ENCODE measurements at places on chromosomes 2 and 18.

DNA sequence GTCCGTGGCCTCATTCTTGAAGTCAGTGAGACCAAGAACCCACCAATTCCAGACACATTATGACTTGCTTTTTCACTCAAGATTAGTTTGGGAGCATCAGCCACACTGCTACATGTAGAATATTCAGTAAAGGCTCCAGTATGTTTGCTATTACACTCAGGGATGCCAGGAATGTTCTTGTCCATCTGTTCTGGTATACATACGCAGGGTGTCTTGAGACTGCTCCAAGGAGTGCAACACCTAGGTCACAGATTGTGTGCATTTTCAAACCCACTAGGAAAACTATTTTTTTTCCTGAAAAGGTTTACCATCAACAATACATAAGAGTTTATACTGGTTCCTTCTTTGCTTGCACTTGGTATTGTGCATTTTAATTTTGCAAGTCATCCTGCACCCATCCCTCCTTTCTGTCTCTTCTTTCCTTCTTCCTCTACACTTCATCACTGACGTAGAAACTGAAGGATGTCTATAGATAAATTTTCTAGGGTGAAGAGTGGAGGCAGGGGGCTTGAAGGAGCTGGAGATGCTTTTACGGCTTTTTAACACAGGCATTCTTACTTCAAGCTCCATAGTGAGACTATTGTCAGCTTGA lies 35.3 kb upstream of the MAP2 start:
- no peak for DNase-seq

GRCh38 chr2:107218208-107218607 lies 332.2 kb upstream of the ST6GAL2 start:
- DNase-seq: no peak

DNA sequence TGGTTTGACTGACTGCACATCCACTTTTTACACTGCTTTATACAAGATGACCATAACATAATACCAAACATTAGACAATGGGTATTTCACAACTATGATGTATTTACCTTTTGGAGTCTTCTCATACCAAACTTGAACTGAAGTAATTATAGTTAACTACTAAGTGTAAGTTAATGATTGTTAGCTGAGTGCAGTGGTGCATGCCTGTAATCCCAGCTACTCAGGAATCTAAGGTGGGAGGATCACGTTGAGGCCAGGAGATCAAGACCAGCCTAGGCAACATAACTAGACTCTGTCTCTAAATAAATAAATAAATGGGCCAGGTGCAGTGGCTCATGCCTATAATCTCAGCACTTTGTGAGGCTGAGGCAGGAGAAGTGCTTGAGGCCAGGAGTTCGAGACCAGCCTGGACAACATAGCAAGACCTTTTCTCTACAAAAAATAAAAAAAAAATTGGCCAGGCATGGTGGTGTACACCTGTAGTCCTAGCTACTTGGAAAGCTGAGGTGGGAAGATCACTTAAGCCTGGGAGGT lies 44.9 kb upstream of the ORC2 start:
- no peak for DNase-seq

DNA sequence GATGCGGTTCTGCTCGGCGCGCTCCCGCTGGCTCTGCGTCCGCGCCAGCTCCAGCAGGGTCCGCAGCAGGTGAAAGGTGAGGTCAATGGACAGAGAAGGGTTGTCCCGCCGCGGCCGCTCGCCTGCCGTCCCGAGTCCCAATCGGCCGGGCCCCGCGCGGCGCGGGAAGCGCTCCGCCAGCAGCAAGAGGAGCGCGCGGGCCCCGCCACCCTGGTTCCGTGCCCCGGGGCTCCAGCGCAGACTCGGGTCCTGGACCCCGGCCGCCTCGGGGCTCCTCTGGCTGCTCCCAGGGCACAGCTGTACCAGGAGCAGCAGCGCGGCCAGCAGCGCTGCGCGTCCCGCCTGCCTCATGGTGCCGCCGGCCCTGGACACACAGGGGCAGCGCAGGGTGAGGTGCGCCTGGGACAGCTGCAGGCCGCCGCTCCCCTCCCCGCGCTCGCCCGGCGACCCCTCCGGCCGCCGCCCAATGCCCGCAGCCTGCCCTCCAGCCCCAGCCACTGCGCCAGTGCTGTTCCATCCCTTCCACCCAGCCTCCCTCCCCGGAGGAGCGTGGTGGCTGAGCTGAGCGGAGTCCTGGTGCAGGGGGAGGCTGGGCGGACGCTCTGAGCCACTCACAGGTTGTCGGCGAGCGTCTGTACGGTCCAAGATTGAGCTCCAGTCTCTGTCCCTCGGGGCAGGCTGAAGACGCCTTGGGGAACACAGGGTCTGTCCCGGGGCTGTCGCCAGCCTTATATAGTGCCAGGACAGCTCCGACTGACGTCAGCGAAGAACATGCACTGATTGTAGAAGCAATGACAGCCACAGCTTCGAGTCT lies 493 bp downstream of the UCN start:
- no peak for DNase-seq

DNA sequence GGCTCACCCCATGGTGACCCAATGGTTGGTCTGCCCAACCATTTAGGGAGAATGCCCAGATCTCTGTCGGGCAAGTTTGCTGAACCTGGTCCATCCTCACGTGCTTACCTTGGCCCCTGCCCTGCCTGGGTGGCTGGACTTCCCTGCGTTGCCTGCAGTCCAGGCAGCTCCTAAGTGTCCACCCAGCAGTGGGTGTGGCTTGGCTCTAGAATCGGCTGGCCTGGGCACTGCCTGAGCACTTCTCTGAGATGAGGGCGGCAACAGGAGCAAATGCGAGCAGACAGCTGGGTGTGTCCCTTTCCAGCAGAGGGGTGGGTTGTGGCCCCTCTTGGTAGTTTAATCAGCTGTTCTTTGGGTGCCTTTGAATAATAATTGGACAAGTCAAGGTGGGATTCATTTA lies 11.3 kb downstream of the PCARE start:
- DNase-seq: no peak

DNA sequence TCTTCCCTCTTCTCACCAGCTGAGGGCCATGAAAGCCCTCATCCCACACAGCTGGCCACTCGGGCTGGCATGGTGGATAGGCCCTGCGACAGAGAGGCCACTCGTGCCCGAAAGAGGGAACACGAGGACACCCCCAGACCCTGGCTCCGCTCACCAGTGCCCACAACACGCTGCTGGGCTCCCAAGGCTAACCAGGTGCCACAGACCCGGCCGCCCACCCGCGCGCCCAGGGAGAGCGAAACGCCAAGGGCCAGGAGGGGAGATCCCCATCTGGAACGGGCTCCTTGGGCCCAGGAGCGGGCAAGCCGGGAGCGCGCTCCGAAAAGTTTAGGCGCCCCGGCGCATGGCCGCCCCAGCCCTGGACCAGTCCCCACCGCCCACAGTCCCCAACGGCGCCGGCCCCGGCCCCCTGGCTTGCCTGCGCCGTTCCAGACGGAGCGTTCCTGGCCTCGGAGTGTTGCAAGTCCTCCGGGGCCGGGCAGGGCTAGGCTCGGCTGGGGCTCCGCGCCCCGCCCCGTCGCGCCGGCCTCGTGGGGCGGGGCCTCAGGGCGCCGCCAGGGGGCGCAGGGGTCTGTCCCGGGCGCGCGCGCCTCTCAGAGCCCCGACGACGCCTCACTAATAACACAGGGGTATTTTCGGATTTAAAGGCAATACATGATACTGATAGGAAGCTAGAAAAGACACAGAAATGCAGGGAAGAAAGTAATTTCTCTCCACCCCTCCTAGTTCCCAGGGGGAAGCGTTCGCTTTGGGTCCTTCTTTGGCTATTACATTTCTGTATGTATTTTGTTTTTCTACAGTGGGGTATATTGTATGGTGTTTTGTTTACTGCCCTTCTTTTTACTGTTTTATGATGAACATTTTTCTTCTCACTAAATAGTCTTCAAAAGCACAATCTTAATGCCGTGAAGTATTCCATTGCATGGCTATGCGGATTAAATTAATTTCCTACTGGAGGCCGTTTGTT lies at the start of gene TMBIM1:
TSS of gene TMBIM1 (minus strand) at position 456 of the 967 bp plus-strand sequence. CDS start 10,362 bp downstream, outside the sequence.
- no peak for DNase-seq

DNA sequence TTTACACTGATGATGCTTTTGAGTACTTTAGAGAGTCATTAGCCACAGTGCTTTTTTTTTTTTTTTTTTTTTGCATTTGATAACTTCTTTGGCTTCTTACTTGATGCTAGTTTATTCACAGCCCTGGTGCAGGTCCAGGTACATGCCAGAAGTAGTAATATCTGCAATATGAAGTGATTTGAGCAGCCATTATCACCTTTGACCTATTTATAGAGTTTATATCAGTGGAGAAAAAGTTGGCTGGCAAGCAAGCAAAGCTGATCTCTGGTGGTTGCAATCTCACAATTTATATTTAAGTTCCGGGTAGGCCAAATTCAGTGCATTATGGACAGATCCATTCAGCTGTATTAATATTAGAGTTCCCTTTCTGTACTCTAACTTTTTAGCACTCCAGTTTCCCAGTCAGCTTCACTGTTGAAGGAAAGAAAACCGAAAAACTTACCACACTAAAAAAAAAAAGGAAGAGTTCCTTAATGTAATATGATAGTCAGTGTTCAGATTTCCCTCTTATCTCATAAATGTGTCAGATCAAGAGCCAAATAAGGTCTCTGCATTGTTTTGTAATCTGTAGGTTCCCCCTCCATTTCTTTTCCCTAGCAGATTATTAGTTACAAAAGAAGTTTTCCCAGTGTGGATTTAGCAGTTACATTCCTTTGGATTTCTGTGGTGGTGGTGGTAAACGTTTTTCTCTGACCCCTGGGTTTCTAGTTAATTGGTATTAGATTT lies 78.6 kb downstream of the HAUS1 start:
- no peak for DNase-seq

DNA sequence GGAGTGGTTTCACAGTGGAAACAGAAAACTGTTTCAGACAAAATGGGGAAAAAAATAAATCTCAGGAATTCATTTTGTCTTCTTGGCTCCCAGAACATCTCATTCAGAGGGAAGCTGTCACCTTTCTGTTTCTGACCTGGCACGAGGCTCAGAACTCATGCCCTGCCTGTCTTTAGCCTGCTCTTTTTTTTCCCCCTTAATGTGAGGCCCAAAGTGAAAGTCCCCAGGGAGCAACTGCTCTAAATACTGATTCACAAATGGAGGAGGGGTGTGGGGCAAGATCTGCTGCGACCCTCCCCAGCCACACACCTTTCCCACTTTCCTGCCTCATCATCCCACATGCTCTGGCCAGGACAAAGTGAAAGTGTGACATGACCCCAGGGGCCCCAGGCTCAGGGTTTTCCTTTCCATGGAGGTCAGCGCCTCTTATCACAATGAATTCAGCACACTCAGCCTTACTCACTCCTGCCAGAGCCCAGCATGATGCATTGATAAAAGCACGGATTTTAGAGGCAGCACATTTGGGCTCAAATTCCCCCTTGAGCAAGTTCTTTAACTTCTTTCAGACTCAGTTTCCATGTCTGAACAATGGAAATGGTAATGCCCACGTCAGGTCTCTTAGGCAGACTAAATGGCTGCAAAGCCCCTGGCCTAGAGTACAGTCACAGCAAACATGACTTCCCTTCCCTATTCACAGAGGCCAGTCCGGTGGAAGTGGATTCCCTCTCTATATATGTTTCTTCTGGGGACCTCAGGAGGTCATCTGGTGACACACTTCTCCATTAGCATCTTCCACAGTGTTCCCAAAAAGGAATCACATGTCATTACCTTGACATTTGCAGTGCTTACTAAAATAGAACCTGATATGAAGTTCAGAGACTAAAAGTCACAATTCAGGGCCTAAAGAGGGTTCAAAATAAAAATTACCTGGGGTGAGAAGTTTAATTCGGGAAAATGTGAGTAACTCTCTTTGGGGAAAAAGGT lies 55.3 kb upstream of the TMEM163 start:
- no peak for DNase-seq

DNA sequence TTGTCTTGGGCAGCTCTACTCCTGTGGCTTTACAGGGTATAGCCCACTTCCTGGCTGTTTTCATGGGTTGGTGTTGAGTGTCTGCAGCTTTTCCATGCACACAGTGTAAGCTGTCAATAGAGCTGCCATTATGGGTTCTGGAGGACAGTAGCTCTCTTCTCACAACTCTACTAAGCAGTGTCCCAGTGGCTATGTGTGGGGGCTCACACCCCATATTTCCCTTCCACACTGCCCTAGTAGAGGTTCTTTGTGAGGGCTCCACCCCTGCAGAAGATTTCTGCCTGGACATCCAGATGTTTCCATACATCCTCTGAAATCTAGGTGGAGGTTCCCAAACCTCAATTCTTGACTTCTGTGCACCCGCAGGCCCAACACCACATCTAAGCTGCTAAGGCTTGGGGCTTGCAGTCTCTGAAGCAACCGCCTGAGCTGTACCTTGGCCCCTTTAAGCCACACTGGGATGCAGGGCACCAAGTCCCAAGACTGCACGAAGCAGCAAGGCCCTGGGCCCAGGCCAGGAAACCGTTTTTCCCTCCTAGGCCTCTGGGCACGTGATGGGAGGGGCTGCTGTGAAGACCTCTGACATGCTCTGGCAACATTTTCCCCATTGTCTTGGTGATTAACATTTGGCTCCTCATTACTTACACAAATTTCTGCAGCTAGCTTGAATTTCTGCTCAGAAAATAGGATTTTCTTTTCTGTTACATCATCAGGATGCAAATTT lies 9.4 kb downstream of the ELAC1 start:
- DNase-seq: no peak

- DNase-seq: no peak
Measured at GRCh38 chr18:3877678-3878077, 427.7 kb downstream of the TGIF1 start.

DNA sequence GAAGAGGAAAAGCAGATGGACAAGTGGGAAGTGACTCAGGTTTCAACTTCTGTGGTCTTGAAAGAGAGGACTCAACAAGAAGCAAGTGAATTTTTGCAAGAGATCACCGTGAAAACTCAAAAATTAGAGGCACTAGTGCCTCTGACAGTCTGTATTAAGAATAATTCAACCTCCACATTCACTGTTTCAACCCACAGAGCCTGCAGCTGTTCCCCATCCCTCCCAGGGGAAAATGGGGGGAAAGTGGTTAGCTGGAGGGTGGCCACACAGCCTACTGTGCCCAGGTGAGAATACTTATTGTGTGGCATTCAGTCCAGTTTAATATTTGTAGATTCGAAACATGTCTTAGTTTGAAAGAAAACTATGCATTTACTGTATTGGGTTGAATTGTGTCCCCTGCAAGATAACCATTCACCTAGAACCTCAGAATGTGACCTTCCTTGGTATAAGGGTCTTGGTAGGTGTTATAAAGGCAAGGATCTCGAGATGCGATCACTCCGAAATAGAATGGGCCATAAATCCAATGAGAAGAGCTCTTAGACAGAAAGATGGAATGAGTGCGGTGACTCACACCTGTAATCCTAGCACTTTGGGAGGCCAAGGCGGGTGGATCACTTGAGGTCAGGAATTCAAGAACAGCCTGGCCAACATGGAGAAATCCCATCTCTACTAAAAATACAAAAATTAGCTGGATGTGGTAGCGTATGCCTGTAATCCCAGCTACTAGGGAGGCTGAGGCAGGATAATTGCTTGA lies 94.3 kb downstream of the IRS1 start:
- DNase-seq: no peak
